ENCODE measurements at places on chromosomes 2 and 18.
A peak's percentile ranks its signal among the peaks of the same experiment; 100 is the strongest.

- no peak for DNase-seq
These were observed 11.1 kb downstream of the DHRS9 start for GRCh38 chr2:169080250-169081069.

- no peak for DNase-seq
These were observed 10.0 kb downstream of the ZAP70 start for GRCh38 chr2:97723156-97724072.

DNA sequence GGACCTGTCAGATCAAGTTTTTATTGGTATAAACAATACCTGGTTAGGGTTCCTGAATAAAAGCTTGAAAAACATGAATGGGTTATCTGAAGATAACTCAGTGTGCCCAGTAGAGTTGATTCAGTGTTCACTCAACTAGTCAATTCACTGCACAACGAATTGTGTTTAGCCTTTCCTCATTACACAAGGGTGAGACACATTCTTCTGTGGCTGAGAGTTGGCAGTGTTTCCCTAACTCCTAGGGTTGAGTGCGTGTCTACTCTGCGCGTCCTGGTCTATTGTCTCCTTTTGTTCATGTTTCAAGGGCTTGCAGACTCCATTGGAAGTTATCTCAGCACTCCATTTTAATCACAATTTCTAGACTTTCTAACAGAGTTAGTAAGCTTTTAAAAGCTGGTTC is 32.8 kb upstream of the TMEM178A start:
- DNase-seq = peak; percentile 61

GRCh38 chr18:77022556-77022955 is 110.0 kb downstream of the MBP start:
- DNase-seq = no peak

GRCh38 chr2:25430556-25430955 is 88.8 kb upstream of the DNMT3A start:
- no peak for DNase-seq

DNA sequence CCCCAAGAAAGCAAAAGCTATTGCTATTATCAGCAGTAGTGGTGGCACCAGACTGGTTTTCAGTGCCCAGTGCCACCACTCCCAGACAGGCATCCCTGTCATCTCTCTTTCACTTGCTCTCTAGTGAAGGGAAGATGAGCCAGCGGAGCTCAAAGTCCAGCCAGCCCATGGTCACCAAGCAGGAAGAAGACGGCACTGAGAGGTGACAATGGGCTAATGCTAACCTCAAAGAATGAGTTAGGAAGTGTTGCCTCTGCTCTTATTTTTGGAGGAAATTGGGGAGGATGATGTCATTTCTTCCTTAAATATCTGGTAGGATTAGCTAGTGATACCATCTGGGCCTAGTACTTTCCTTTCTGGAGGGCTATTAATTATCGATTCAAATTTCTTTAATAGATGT is 1.7 kb downstream of the SP140 start:
- DNase-seq = no peak

- DNase-seq = no peak
These were observed 416.8 kb upstream of the HS6ST1 start for GRCh38 chr2:128735296-128735960.

DNA sequence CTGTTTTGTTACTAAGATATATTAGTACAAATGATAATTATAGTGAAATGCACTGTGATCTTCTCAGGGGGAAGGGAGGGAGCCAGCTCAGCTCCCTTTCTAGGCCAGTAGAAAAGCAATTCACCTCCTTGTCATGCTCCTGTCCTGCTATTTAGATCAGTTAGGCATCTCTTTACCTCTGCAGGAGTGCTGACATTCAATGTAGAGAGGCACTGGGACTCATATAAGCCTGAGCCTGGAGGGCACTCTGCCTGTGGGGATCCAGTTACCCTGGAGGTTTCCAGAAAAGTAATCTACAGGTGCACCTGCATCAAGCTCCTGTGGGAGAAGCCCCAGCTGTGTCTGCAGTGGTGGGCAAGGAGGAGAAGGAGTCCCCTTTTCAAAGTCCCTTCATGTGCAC is 277.0 kb downstream of the CPS1 start:
- no peak for DNase-seq

- DNase-seq = peak; percentile 25
These were observed 94.9 kb downstream of the SLC4A3 start for GRCh38 chr2:219722276-219722879.

- DNase-seq = no peak
These were observed 502.4 kb upstream of the TNP1 start for GRCh38 chr2:217362286-217362685.

DNA sequence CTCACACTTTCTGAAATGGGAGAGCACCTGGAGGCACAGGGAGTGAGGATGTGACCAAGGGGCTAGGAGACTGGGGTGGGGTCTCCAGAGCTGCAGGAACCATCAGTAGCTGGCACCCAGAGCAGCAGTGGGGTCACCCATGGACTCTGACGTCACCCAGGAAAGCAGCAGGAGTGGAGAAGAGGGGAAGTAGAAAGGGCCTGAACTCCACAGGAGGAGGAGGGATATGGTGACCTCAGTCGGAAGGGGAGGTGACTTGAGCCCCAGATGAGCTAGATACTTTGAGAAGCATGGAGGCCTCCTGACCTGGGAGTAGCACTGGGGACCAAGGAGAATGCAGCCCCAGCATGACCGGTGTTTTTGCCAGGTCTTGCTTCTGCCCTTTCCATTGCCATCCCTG is 8.8 kb downstream of the NMUR1 start:
- DNase-seq = no peak

- no peak for DNase-seq
These were observed 102.8 kb downstream of the ICOS start for GRCh38 chr2:204039298-204039838.

DNA sequence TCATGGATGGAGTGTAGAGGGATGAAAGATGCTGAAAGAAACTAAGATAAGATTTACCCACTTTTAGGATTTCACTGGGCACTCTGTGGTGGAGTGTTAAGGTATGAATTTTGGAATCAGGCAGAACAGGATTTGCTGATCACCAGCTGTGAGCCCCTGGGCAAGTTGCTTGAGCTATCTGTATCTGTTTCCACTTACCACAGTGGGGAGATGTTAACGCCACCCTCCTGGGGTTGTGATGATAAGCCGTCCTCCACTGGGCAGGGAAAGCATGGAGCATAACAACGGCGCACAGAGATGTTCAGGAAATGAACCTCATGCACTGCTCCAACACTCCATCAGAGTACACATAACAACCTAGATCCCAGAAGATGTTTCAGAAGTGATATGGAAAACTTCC is 160.6 kb downstream of the MTCL1 start:
- DNase-seq = no peak

GRCh38 chr18:6728331-6728730 is 1.2 kb upstream of the ARHGAP28 start:
- no peak for DNase-seq

- no peak for DNase-seq
These were observed 12.6 kb downstream of the LGALSL start for GRCh38 chr2:64466478-64467085.

DNA sequence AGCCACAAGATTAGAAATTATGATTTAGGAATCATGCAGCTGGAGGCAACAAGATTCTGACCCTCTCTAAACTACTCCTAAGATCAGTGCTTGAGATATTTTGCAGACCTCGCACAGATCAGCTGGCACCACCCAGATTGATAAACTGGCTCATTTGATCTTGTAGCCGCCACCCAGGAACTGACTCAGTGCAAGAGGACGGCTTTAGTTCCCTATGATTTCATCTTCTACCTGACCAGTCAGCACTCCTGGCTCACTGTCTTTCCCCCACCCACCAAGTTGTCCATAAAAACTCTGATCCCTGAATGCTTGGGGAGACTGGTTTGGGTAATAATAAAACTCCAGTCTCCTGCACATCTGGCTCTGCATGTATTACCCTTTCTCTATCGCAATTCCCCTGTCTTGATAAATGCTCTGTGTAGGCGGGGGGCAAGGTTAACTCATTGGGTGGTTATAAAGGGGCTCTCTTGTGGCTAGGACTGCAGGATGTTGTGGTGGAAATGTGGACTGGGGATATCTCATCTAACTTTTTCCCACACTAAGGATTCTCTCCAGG is 96.1 kb downstream of the ARL6IP6 start:
- DNase-seq = no peak

DNA sequence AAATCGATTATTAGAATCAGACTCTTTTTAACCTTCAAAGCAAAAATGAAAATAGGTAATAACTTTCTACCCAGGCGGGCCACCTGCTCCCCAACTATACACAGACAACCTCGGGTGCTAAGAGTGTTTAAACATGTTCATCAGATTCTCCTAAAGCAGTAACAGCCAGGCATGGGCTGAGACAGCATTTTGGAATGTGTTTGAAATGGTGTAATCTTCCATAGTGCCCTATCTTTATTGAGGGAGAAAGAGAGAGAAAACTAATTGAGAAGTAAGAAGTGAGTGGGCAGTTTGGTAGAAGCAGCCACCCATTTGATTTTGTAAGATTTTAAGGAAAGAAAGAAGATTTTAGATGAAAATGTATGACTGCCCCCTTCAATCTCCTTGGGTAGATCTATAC is 196.1 kb upstream of the CTAGE1 start:
- DNase-seq = no peak

- peak; percentile 36 for DNase-seq
These were observed 433.3 kb upstream of the ID2 start for GRCh38 chr2:8248623-8248957.

GRCh38 chr2:9895669-9896590 is 52.7 kb downstream of the TAF1B start:
- no peak for DNase-seq

GRCh38 chr2:215532844-215533243 is 97.0 kb upstream of the FN1 start:
- DNase-seq = no peak

GRCh38 chr2:148702475-148702874 is 57.9 kb downstream of the EPC2 start:
- DNase-seq = no peak

DNA sequence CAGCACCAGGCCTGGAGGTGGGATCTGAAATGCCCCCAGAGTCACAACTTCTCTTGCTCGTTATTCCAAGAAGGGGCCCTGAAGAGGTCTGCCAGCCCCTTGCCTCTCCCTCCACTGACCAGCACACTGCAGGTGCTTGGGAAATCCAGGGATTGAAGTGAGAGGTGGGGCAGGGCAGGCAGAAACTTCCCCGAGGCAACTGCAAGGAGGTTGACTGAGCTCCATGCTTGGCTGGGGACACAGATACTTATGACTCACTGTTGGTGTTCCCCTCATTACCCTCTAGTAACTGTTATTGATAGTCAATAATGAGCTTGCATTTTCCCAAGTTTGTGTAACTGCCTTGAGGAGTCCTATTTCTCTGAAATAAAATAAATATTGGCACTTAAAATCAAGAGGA is 47.5 kb downstream of the MARCO start:
- no peak for DNase-seq

- peak; percentile 21 for DNase-seq
These were observed 678 bp upstream of the OTX1 start for GRCh38 chr2:63049970-63050333.

DNA sequence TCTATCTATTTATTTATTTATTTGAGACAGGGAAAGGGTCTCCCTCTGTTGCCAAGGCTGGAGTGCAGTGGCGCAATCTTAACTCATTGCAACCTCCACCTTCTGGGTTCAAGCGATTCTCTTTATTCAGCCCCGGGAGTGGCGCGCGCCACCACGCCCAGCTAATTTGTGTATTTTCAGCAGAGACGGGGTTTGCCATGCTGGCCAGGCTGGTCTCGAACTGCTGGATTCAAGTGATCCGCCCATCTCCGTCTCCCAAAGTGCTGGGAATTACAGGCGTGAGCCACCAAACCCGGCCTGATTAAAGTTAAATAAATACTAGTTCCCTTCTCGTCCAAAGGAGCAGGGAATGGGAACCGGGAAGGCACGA is 4.2 kb upstream of the CTDSP1 start:
- no peak for DNase-seq

DNA sequence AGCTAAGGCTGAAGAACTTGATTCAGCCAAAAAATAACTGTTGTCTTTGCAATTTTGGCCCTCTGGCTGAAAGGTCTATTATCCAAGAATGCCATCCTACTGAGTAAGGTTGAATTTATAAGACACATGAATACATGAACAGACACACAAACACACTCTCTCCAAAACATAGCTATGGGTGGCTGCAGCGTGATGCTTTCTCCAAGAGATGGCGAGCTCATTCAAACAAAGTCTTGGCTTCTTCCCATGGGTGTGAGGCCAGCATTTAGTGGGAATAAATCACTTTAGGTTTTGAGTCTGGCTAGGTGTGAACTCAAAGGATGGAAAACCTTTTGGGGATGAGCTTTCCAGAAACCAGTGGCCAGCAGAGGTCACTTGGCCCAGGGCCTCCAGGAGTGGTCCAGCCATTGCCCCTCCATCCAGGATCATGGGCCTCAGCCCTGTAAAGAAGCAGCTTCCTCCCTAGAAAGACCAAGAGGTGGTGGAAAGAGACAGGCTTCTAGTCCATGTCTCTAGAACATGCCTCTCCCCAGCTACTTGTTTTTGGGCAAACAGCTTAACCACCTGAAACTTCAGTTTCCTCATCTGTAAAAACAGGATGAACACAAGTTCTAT is 11.0 kb upstream of the OSR1 start:
- DNase-seq = peak; percentile 72

DNA sequence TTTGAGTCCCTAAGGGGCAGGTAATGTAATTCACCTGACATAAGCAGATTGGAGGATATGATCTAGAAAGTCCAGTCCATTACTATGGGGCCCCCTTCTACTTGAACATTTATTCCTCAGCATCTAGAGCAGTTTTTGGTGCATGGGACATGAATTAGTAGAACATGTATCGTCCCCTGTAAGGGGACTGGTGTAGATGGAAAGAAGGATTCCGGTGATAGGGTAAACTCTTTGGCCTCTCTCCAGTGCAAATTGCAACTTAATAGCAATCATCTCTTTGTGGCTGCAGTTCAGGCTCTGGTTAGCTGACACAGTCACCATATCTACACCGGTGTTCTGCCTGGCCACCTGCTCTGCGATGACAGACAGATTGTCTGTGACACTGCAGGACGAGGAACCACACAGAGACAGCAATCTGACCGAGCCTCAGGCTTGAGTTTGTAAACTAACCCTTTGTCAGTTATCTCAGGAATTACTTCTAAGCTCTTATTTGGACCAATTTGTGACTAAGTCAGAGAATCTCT is 6.4 kb upstream of the SLC8A1 start:
- no peak for DNase-seq

GRCh38 chr2:180012523-180012922 is 5.4 kb upstream of the CWC22 start:
- DNase-seq = peak; percentile 93

All from fibroblast of mammary gland (primary cell).